AG04449 (cell line): ENCODE measurements at places on chromosomes 3 and 15.

DNA sequence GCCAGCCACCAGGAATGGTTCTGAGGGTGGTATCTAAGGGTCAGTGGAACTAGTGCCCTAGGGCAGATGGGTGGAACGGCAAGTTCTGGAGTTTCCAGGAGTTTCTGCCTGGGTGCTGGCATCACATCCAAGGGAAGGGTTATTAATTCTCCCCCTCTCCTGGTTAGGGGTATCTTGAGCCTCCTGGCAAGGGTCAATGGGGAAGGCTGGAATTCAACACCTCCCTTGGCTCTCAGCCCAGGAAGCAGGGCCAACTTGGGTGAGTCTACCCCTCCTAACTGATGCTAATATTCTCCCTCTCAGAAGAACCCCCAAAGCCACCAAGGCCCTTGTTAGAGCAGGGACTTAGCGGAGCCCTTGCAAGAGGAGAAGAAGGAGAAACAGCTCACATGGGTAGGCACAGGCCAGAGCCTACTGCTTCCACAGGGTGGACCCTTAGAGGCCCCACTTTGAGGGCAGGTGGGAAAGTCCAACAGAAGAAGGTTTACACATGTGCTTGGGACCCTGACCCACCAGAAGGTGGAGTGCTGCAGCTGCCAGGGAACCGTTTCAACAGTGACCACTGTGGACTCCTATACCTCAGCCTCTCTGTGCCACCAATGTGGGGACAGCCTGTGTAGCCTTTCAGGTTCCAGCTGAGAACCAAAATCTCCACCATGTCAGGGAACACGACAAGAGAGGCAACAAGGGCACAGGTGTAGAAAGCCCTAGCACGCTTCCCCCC, 3.3 kb downstream of the TMEM115 start:
- DNase-seq: no peak

- no peak for DNase-seq
Measured at GRCh38 chr3:4052706-4053105, 250.5 kb upstream of the SETMAR start.

DNA sequence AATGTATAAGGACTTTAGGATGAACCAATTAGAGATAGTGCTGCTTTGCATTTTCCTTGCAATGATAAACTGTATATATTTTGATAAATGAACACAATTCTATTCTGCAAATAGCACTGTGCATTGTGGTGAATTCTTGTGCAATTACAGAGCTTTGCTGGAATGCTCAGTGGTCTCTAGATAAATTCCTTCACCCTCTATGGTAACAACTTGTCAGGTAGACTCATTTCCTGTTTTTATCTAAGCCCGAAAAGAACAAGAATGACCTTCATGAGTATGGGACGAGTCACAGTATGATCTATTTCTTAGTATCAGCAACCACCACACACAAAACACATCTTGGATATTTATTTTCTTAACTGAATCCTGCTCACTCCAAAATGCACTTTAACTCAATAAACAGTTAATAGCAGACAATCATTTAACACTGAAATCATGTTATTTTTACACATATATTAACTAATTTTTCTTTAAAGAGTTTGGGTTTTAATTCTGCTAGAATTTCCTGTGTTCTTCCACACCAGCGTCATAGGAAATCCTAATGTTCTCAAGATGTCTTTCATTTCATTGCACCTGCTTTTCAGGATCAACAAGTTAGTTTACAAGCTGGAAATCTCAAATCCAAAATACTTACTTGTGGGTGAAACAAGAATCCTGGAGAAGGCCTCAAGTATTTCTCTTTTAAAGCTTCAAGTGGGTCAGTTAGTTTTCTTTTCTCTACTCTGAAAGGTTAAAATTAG, 551.2 kb downstream of the MECOM start:
- peak; percentile 46 for DNase-seq

DNA sequence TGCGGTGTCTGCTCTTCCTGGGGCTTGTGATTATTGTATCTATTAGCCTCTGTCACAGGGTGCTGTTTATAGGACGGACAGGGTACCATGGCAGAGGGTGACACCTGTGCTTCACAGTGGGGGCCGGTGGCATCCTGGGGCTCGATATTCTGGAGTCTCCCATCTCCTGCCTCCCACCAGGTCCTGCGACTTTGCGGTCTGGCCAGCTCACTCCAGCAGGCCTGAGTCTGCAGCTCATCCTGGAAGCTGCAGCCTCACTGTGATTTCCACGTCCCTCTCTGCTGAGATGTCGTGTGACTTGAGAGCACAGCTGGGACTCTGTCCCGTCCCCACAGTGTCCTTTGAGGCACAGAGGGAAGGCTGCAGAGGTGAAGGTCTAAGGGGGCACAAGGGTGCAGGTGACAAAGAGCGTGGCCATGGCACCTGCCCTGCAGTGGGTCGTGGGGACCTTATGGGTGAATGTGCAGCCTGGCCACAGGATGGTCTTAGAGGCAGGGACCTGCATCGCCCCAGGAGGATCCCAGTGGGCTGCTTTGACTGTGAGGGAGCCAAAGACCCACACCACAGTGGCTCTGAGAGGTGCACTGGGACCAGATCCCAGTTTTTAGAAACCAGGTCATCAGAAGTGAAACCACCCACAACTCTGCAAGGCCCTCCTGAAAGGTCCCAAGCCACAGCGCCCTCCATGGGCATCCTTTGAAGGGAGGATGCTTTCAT, 172.8 kb downstream of the KLF13 start:
- no peak for DNase-seq

DNA sequence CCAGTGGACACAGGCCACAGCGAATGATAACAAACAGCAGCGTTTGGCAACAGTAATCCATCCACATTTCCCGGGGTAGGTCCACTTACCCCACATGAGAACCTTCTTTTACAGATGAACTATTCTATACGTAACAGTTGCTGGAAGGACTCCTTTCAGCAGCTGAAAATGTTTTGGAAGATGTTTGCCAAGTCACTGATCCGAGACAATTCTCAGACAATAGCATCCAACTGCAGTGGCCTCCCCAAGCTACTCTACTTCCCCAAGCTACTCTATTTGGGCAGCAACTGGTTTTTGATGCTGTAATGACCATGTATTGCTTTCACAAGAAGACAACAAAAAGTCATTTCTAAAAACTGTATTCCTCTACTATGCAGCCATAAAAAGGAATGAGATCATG, 87.5 kb downstream of the ADAMTS17 start:
- DNase-seq: no peak

GRCh38 chr3:14130230-14130629, 5.4 kb downstream of the TMEM43 start:
- DNase-seq: no peak

DNA sequence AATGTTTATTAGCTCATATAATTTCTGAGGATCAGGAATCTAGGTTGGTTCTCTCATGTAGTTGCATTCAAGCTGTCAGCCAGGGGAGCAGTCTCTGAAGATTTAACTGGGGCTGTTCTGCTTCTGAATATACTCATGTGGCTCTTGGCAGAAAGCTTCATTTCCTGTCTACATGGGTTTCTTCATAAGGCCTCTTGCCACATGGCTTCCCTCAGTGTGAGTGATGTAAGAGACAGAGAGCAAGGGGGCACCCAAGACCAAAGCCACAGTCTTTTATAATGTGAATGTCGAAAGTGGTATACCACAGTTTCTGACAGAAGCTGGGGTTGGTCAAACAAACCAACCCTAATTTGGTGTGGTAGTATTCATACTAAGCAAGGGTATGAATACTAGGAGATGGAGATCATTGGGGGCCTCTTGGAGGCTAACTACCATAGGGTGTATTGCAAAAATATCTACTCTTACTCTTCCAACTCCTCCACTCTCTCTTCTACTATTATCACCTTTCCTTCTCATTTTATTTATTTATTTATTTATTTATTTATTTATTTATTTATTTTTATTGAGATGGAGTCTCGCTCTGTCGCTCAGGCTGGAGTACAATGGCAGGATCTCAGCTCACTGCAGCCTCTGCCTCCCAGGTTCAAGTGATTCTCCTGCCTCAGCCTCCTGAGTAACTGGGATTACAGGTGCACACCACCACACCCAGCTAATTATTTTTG, 123.8 kb downstream of the B3GALNT1 start:
- no peak for DNase-seq

DNA sequence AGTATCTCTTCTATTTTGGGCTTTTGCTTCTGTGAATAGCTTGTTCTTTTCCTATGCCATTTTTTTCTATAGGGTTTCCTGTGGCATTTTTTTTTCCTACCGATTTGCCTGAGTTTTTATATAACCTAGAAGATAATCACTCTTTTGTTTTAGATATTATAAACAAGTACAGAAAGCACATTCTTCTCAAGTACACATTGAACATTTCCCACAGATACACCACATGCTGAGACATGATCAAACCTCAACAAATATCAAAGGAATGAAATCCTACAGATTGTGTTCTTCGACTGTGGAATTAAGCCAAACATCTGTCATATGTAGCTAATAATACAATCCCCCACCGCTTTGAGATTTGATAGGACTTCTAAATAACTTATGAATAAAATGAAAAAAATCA, 9.1 kb upstream of the FEM1B start:
- DNase-seq: no peak

DNA sequence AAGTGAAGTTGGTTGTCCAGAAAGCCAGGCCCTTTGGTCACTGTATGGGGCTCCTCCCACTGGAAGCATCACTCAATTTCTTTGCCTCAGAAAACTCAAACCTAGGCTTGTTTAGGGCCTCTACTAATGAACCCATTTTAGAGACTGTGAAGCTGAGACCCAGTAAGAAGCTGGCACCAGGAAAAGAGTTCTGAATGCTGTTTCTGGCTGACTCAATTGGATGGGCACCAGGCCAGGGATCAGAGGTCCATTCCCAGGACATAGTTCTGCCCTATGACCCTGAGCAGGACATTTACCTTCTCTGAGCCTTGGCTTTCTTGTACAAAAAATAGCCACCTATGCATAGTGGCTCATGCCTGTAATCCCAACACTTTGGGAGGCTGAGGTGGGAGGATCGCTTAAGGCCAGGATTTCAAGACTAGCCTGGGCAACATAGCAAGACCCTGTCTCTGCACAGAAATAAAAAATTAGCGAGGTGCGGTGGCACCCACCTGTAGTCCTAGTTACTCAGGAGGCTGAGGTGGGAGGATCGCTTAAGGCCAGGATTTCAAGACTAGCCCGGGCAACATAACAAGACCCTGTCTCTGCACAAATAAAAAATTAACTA, 30.6 kb downstream of the CD276 start:
- no peak for DNase-seq

GRCh38 chr15:101496198-101496986, 6.9 kb upstream of the PCSK6 start:
- no peak for DNase-seq

GRCh38 chr3:52259035-52259434, 13.5 kb downstream of the PPM1M start:
- no peak for DNase-seq

DNA sequence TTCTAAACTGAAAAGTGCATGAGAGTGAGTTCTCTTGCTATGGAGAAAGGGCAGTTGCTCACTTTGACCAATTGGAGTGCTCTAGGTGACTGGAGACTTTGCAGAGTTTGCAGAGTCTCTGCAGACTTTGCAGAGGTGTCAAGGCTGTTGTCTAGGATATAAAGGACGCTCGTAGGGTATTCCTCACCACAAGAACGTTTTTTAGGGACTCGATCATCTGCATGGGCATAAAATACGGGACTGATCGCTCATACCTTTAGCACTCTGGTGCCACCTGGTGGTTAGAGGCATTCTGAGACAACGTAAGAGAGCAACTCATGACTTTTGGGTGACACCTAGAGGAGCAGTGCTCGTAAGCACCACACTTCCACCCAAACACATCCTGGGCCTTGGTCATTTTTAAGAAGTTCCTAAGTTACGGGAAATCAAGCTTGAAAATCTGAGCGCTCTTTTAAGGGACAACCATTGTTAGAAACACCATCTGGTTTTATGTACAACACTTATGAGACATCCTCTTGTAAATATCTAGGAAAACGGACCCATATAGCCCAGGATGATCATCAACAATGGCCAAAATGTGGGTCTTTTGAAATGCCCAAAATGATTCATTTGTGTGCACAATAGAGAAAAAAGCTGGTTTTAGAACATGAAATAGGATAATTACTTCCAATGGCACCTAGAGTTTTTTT, 51.6 kb upstream of the XCR1 start:
- peak; percentile 80 for DNase-seq

DNA sequence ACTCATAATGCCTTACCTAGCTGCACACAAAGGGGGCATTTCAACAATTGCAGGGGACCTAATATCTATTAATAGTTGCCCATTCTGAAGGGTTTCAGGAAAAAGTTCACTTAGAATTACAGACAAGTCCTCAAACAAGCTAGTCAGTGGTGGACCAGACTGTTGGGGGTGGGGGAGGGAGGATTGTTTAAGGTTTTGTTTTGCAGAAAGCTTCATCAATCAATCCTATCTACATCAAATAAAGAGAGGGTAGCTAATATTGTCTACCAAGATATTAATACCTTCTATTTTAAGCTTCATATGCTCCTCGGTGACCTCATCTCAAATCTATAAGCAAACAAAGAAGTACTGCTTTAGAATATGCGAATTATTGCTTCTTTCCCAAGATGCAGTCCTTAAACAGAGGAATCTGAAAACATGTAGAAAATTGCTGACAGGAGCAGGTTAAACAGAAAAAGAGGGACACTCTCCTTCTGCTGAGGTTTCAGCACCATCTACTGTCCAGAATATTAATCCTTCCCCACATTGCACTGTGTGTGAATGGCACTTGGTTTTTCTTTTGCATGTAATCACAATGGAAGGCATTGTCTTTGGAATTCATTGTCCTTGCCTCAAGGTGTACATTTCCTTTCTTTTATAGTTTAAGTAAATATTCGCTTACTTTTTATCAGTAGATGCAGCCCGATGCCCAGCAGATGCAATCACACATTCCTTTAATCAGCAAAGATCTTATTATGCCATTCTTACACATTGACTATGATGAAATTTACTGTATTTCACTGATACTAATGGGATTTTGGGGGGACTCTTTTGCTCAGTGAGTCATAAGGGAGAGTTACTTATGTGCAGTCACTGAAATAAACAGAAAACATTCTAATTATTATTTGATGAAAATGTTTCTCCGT, 94.7 kb downstream of the IL5RA start:
- no peak for DNase-seq

DNA sequence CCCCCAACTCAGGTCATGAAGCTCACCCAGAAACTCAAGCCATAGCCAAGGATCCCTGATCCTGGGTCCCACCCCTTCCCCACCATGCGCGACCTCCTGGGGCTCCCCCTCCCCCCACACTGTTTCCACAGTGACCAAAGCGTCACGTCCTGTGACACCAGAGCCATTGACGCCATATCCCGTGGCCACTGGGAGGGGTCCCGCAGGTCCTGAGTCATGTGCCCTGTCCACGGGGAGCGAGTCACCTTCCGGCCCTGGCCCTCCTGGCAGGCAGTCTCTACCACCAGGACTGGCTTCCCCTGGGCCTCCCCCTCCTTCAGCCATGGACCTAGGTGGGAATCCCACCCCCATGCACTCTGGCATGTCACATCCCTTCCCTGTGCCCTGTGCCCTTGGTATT, 15.6 kb downstream of the SEMA3F start:
- no peak for DNase-seq

- DNase-seq: peak; percentile 21
Measured at GRCh38 chr3:30112902-30113484, 493.4 kb upstream of the TGFBR2 start.

DNA sequence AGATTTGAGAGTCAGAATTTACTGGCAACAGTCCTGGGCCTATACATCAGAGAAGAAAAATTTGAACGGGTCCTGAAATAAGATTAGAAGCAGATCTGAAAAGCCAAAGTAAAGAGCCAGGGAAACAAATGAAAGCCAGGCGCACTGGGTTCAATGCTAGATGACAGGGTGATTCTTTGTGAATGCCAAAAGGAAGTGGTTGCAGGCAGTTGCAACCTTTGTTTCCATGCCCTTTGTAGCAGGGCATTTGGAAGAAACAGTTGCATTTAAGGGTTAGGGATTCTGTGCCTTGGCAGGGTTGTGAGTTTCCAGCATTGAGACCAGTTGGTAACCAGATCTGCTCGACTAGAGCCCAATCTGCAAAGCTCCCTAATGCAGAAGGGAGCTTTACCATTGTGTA, 36.4 kb upstream of the MTHFS start:
- no peak for DNase-seq
